ENCODE measurements at places on chromosomes 2 and 18.
A peak's percentile ranks its signal among the peaks of the same experiment; 100 is the strongest.

DNA sequence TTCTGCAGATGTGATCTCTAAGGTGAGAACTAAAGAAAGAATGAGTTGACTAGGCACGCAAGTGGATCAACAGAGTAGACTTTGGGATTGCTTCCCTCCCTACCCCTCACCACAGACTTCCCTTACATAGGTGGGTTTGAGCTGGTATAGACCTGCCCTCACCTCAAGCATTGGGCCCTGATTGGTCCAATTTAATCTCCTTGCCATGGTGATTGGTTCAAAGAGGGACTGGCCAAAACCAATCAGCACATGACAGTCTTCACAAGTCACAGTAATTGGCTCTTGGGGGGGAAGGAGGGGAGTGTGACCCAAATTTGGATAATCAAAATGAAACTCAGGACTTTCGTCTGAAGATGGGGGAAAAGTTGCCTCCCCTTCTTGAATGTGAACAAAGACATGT is 36.6 kb upstream of the LNPK start:
- DNase-seq = no peak

GRCh38 chr2:148273158-148273691 is 252.3 kb downstream of the MBD5 start:
- no peak for DNase-seq

- no peak for DNase-seq
Measured at GRCh38 chr2:133486771-133487191, 81.5 kb downstream of the NCKAP5 start.

- no peak for DNase-seq
Measured at GRCh38 chr2:23628926-23629771, 244.2 kb downstream of the KLHL29 start.

DNA sequence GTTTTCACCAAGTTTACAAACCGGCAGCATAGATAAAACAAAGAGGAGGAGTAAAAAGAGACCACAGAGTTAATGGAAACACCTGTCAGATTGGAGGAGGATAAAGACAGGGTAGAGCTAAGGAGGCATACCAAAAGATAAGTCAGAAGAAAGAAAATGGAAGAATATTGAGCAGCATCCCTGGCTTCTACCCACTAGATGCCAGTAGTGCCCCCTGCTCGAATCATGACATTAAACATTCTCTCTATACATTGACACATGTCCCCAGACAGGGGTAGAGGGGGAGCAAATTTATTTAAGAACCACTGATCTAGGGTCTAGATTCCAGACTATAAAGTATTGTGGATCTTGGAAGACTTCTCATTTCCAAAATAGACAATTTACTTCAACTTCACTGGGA is 159.8 kb upstream of the ETAA1 start:
- DNase-seq = no peak

- DNase-seq = no peak
Measured at GRCh38 chr2:49241991-49242390, 87.7 kb upstream of the FSHR start.

DNA sequence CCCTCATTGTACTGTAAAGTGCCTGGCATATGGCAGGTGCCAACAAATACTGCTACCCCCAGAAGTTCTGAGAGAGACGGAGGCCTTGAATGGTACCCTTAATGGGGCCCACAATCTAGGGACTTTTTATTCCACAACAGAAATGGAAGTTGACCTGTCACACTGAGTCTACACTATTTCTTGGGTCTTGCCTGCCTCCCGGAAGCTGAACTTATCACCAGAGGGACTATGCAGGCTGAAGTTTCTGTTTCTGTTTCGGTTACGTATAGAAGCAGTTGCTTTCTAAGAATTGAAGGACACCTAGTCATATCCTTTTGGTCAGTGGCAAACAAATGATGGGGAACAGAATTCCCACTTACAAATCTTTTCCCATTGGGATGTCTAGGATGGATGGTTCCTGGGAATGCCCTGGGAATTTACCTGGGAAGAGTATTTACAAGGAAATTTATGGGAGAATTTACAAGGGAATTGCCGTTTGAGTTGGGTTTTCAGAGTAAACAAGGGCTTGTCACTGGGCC is 74.2 kb downstream of the HS1BP3 start:
- peak; percentile 82 for DNase-seq

DNA sequence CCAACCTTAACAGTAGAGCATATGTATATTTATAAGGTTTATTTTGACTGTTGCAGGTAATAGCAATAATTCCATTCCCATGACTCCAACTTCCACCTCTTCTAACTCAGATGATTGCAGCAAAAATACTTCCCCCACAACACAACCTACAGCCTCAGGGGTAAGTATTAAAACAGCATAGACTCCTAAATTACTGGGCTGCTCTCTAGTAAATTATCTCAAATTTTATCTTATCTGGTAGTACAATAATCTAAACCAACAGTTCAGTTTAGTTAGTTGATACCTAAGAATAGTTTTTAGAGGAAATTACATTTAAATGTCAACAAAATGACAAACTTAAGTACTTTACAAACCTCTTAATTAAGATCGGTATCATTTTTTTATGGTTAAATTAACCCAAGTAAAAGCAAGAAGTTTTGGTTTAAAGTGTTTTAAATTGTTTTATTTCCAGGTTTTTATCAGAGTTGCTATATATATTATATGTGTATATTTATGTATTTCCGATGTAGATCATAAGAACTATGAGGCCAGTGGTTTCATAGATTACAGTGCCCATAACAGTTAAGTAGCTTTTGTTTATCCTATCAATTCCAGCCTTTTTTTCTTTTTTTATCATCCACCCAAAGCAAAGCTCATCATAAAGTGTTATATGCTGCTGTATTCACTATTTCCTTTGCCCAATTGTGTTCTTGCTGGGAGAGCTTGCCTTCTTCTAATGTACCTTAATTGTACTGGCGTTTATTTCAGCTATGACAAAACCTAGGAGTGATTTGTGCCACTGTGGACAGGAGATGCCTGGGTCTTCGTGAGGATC is 13.7 kb downstream of the GATA6 start:
- no peak for DNase-seq

GRCh38 chr2:162086904-162087303 is 12.9 kb upstream of the DPP4 start:
- DNase-seq = no peak
